ENCODE measurements at places on chromosomes 6 and 20.

DNA sequence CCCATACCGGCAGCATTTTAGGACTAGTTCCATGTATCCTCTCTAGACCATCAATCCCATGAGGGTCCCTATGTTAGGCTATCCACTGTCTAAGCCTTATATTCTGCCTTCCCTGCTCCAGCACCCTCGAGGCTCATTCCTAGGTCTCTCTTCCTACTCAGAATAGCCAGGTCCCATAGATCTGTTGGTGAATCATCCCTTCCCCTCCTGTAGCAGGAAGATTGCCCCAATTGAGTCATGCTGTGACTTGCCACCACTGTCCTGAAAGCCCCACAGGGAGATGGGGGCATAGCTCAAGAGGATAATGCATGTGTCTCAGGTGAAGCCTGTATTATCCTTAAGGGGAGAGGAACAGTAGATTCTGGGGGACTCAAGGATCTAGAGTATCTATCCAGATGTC lies 143.1 kb upstream of the MOCS1 start:
- DNase-seq = no peak

DNA sequence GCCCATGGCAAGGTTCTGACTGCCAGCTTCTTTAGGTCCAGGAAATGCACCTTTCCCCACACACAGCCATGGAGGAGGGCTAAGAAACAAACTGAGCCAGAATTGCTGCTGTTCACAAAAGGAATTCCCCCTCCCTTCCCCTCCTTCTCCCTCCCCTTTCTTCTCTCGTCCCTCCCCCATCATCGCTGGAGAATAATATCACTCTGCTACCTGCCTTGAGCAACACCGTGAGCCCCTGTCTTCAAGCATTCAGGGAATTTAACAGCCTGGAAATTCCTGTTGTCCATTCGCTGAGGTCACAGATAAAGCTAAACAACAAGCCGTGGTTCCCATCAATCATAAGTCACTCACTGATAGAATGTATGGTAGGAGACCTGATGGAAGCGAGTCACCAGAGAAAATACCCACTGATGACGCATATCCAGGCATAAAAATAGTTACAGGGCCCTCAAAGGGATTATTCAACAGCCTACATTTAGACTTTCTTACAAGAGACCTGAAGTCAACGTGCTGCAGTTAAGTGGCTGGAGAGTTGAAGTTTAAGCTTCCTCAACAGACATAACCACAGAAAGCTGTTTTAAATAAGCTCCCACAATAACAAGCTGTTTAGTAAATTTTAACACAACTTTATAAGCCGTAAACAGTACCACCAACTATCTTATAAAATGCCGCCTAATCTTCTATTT lies 59.7 kb downstream of the HIVEP2 start:
- peak; percentile 99 for DNase-seq

- DNase-seq = no peak
These were observed 161.0 kb downstream of the TRMT11 start for GRCh38 chr6:126147291-126147815.

DNA sequence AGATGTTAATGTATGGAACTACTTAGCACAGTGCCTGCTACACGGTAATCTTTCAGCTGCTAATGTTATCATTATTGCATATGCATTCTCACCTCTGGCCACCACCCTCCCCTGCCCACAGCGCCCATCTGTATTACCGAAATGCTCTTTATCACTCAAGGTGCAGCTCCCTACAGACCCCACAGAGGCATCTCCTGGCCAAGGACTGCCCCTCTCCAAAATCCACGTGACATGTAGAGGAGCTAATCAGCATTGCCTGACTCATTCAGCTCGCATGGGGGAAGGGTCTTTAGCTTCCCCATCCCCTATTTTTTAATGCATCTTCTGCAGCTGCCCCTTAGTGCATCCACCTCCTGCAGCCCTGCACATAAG lies 41.8 kb downstream of the SLC22A23 start:
- no peak for DNase-seq

DNA sequence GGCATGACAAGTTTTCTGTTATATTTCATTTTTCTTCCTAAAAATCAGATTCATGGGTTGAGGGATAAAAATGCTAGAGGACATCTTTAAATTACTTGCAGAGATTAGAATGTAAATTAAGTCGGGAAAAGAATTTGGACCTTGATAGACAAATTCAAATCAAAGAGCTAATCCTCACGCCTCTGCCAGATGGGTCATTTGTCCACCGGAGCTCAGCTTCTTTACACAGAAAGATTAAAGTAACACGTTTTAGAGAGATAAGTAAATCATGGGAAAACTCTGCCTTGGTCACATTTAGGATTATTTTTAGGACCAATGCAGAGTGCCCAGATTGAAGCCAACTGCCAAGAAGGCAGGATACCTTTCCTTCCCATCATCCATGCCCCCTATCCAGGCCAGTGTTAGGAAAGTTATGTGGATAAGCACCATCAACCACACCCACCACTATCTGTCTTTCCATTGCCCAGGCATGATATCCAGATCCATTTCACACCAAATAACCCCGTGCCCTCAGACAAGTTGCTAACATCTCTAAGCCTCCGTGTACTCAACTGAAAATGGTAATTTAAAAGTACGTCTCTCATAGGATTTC lies 397.4 kb upstream of the PLCB4 start:
- no peak for DNase-seq

GRCh38 chr6:77456531-77457248 lies 6.6 kb downstream of the HTR1B start:
- DNase-seq = peak; percentile 98

DNA sequence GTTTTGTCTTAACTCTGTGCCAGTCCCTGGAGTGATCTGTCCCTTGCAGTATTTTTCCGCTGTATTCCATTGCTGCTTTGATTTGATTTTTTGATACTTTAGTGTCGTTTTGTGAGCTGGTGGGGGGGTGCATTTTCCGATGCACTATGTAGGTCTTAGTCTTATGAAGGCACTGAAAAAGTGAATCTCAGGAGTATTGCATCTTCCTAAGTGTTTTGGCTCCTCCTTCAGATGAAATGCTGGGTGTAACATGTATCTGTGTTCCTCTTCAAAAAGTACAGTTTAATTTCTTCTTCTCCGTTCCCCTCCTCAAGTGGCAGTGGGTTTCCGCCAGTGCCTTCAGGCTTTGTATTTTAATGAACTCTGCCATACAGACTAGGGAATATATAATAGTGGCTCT lies 580.7 kb upstream of the GJE1 start:
- DNase-seq = no peak

DNA sequence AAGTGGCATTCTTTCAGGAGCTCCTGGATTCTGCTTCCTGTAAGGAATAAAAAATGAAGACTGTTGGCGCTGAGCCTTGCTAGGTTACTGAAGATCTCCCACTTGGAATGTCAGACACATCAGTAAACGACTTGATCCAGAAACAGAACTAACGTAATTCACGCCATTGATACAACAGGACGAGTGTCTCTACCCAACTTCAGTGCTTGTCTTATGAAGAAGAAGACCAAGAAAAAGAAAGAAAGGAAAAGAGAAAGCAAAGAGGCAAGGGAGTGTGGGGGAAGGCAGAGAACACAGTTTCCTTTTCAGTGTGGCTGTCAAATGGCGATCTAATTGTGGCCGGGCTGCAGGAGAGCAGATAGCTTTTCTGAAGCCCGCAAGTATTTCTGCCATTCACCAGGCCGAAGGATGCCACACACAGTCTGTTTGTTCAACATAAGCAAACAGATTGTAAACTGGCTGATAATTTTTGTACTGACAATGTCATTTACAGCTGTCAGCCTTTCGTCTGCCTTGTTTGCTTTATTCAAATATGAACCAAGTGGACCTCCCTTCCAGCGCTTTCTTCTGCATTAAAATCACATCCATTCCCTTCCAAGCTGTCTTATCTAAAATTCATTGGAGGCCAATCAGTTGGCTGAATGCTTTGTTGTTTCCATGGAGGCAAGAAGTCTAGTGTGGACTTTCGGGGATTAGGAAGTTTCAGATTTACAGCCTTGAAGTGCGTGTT lies 180.6 kb downstream of the FOXA2 start:
- no peak for DNase-seq

DNA sequence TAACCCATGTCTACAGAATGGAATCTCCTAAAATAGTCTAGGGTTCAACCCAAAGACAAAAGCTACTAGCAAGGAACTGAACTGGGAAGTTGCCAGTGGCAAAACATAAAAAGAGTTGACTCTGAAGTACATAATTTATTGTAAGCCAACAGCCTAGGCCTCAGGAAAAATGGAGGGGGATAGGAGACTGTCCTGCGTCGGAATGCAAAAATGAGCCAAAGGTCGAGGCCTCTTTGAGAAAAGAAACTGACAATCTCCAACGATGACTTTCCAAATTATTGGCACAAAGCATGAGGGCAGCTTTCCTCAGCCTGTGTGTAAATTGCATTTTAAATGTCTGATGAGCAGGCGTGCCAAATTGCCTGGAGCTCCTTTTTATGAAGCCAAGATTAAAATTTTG lies 2.1 kb downstream of the COL12A1 start:
- peak; percentile 30 for DNase-seq

- no peak for DNase-seq
These were observed 279.6 kb upstream of the JAG1 start for GRCh38 chr20:10953437-10953836.

DNA sequence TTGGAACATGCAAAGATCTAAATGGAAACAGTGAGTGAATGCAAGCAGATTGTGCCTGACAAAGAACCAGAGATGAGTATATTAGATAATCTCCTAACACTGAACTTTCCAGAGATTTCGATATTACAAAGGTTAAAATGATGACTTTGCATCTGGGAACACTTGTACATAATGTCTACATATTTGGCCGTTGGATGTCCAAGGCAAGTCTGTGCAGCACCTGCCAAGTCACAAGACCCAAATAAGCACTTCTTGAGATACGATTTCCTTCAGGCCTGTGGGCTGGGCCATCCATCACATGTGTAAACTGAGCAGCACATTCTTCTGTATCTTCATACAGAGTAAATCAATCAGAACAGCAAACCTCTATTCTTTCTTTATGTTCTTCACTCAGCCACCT lies 32.5 kb upstream of the SMLR1 start:
- DNase-seq = no peak

- peak; percentile 82 for DNase-seq
These were observed 112.0 kb downstream of the LRRC1 start for GRCh38 chr6:53906842-53907241.

GRCh38 chr6:137155830-137156229 lies 17.6 kb downstream of the IL22RA2 start:
- DNase-seq = peak; percentile 88

GRCh38 chr20:13147071-13147963 lies 73.8 kb upstream of the ISM1 start:
- DNase-seq = no peak

DNA sequence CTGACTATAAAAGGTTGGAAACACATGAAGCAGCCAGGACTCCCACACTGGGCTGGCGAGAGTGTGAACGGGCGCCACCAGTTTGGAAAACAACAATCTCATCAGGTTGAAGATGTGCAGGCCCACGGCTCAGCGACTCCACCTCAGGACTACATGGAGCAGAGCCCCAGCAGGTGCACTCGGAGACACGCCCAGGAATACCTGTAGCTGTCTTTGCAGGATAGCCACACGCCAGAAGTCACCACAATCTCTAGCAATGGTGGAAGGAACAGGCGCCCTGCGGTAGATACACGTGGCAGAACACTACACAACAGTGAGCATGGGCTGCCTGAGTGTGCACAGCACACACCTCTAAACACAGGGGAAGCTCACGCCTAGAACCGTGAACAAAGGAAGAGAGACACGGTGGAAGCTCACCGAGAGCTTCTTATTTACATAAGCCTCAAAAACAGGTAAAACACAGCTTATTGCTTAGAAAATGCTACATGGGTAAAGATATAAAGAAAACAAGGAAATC lies 28.7 kb upstream of the RPS6KA2 start:
- DNase-seq = no peak

- no peak for DNase-seq
These were observed 6.0 kb upstream of the ACSS1 start for GRCh38 chr20:25063981-25064380.

GRCh38 chr6:131949620-131949908 lies 1.6 kb downstream of the CCN2 start:
- DNase-seq = peak; percentile 98

DNA sequence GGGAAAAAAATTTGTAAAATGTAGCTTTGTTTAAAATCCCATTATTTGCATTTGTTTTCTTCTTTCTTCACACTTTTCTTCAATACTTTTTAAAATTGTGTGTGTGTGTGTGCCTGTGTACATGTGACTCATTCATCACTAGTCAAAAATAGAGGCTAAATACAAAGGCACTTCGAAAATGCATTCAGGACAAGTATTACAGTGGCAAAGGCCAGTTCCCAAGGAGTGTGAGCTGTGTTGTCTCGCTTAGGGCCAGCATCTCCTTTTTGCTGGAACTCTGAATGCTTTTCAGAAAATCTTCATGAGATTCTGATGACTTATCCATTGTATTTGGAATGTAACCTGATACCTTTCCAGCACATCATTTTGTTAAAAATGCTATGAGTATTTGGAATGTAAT lies 288.5 kb upstream of the CNR1 start:
- DNase-seq = no peak

GRCh38 chr6:53358440-53359094 lies 9.8 kb upstream of the ELOVL5 start:
- no peak for DNase-seq

GRCh38 chr6:106252687-106253086 lies 72.9 kb downstream of the ATG5 start:
- no peak for DNase-seq

DNA sequence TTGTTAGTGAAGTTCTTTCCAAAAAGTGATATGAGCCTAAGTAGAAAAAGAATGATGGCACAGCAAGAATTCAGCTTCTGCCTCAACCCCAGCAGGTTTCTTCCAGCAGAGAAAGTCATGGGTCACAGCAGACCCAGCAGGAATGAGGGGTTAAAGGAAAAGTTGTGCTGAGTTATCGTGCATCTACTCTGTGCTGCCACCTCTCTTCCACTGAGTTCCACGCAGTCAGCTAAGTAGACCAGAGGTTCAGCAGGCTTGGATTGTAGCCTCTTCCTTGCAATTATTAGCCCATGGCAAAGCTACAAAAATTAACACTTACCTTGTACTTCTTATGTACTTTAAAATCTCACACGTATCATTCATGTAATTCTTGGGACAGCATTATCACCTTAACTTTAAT lies 510.8 kb downstream of the PTPRT start:
- DNase-seq = no peak

GRCh38 chr20:21523895-21524294 lies 10.0 kb upstream of the NKX2-2 start:
- no peak for DNase-seq

Measured in amniotic epithelial cell (primary cell).